ENCODE measurements at places on chromosomes 12 and 14. TPM values are rescaled to one million over a fixed set of nuclear protein-coding genes. Genes with fewer than 3 reads are reported as not detected.

The RPL10L gene
- polyA plus RNA-seq: not detected

The MAP1LC3B2 gene
- 3.1 TPM for polyA plus RNA-seq

The TBC1D30 gene
- polyA plus RNA-seq: 0.40 TPM

The PTHLH gene
- polyA plus RNA-seq: 1.9 TPM

The B4GALNT1 gene
- 1.8 TPM for polyA plus RNA-seq

The FOXN4 gene
- not detected for polyA plus RNA-seq

The ASCL1 gene
- not detected for polyA plus RNA-seq

The CCDC177 gene
- polyA plus RNA-seq: not detected

Data from AG04450 (cell line).